ENCODE measurements at places on chromosomes 7 and 10. TPM values are rescaled to one million over a fixed set of nuclear protein-coding genes. Genes with fewer than 3 reads are reported as not detected.

- no peak for DNase-seq
Measured at GRCh38 chr10:57968328-57969016, 299.2 kb downstream of the IPMK start.

NEUROD6 gene
- polyA plus RNA-seq = not detected

TBXAS1 gene
- polyA plus RNA-seq = 30.7 TPM

GRCh38 chr10:7423521-7423920, 12.7 kb upstream of the SFMBT2 start:
- no peak for DNase-seq

DNA sequence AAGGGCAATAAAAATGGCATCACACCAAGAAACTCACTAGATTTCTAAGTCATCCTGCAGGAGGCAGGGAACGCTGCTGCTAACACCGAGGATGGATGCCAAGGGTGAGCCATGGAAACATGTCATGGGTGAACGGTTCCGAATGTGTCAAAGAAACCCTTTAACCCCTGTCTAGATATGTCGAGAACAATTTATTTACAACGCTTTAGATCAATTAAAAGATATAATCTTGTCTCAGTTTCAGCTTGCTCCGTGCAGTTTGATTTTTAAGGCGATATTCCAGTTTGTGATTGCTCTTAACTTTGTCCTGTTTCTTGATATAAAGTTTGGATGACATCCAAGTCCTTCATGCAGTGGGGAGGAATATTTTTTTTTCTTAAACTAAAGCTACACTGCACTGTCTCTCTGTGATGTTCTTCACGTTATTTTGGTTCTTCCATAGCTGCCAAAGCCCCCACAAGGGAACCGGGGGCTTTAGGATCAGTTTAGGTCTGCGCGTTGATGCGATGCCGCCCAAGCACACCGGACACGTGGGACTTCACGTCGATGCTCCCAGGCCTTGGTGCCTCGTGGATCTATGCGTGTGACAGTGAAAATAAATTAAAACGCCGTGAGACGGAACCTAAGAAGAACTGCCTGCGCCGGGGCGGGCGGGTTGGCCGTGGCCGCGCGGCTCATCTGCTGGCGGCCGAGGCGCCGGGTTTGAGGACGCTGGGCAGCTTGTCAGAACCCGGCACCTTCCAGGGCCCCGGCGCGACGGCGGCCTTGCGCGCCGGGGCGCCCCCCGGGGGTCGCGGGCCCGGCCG, 220.3 kb downstream of the PHTF2 start:
- peak; percentile 10 for DNase-seq

BRAT1 gene
- 36.2 TPM for polyA plus RNA-seq

FBH1 gene
- polyA plus RNA-seq = 72.2 TPM

DLX5 gene
- polyA plus RNA-seq = 0.36 TPM

DNA sequence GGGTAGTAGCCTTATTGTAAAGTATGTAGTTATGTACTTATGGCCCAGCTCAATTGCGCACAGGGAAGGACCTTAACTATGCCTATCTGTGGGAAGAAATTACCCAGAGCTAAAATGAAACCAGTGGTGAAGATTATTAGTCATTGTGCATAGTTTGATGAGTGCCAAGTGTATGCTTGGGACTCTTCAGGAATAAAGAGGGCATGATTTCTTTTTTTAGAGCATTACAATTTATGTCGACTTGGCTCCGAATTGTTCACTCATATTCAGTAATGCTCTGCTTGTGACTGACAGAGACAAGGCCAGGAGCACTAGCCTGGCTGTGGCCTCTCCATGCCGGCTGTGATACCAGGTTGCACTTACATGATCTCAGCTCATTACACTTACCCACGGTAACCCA, 269.5 kb downstream of the TRIL start:
- DNase-seq = no peak

DNA sequence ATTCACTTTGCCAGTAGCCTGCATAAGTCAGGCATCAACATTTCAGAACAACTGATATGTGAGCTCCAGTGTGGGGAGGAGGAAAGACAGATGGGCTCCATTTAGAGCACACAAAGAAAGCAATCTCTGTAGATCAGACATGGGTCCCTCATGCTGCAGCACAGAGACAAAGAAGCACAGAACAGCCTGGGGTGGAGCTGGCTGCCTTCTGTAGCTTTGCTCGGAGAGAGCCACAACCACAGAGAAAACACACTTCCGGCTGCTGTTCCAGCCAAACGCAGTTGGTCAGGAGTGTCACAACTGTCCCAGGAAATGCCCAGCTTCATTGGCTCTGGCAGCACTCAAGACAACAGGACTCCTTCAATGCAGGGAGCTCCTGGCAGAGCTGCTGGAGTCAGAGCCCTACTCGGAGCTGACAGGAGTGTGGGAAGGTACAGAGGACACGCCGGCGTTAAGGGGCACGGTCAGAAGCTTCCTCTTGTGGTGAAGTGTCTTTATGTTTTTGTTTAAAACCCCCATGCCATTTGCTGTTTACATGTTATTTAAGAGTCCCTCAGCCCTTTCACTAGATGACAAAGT, 494.4 kb downstream of the TCERG1L start:
- DNase-seq = no peak

DNA sequence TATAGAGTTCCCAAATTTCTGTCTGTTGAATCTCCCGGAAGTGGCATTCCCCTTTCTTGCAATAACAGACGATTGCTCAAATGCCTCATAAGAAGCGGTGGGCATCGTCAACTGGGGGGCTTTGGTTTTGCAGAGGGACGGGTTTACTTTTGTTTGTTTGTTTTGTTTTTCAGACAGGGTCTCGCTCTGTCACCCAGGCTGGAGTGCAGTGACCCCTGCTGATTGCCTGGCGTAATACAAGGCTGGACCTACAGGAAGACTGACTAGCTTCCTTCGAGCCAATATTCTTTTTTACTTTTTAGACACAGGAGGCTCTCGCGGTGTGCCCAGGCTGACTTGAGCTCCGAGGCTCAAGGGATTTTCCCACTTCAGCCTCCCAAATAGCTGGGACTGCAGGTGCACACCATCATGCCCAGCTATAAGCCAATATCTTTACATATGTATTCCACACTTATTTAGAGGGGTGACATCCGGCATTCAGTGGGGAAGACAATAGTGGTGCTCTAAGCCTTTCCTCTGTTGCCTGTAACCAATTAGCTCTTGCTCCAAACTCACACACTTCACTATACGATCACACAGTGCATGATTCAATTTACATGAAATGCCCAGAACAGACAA, 58.1 kb downstream of the FHIP2A start:
- DNase-seq = no peak

GPR141 gene
- polyA plus RNA-seq = 0.43 TPM

GRCh38 chr10:77164616-77165311, 472.8 kb downstream of the KCNMA1 start:
- no peak for DNase-seq

FRAT1 gene
- 3.4 TPM for polyA plus RNA-seq

- no peak for DNase-seq
Measured at GRCh38 chr7:158185653-158186052, 402.0 kb downstream of the PTPRN2 start.

- DNase-seq = no peak
Measured at GRCh38 chr10:117222552-117222951, 18.4 kb upstream of the SLC18A2 start.

DNA sequence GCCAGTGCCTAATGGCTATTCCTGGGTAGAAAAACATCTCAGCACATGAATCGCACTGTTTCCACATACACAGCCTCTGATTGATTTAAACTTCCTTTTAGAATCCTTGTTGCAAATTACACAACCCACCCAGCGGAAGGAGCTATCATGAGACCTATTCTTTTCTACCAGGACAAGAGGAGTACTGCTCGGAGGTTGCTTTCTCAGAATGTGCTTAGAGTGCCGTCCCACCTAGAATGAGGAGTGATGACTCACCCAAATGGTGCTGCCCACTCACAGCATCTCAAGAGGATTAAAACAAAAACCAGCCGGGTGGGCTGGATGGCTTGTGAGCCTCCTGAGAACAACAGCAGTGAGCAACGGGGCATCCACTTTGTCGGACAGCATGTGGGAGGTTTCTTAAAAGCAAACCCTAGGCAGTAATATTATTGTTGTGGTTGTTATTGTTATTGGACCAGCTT, 128.9 kb downstream of the DGKI start:
- no peak for DNase-seq

GRCh38 chr7:130273081-130273932, 6.6 kb downstream of the CPA2 start:
- DNase-seq = peak; percentile 92

GRCh38 chr7:158732494-158733219, 28.1 kb upstream of the NCAPG2 start:
- DNase-seq = no peak

CTNNA3 gene
- 2.1 TPM for polyA plus RNA-seq

OR2A7 gene
- 12.1 TPM for polyA plus RNA-seq

- no peak for DNase-seq
Measured at GRCh38 chr10:100817268-100817839, 72.0 kb downstream of the PAX2 start.

- no peak for DNase-seq
Measured at GRCh38 chr7:84013616-84014240, 180.9 kb downstream of the SEMA3A start.

DNA sequence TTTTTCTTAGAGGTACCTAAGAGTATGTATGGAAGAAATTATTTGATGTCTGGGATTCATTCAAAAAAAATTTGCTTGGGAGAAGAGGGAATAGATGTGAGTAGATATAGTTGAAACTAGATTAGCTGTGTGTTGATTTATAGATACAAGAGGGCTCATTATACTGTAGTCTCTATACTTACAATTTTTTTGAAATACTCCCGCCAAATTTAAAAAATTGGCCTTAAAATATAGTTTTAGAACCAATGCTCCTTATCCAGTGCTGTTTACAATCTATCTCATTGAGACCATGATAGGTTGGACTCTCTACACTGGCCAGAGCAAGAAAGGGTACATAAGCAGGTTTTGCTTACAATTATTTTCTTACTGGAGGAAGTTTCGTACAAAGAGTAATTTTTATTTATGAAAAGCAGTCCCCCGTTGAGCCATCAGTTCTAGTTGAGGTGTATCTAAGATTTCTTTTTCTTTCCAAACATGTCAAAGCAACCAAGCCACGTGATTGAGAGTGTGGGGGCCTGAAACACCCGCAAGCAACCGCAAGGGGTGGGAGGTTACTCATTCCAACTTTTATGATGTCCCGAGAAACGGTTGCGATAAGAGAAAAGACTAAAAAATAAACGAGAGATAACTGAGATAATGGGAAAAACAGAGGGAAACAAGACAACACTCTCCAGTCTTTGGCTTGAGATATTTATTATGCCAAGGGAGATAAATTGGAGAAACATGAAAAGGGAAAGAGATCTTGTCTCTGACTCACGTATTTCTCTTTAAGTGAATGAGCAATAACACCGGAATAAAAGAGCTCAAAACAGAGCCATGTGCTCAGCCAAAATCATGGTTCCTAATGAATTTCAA, 729.2 kb downstream of the LRMDA start:
- DNase-seq = no peak

GRCh38 chr7:116706668-116707126, 34.7 kb downstream of the MET start:
- DNase-seq = no peak

- no peak for DNase-seq
Measured at GRCh38 chr10:598415-599170, 90.9 kb downstream of the DIP2C start.

AZGP1 gene
- 61.6 TPM for polyA plus RNA-seq

VGF gene
- 0.08 TPM for polyA plus RNA-seq

DNA sequence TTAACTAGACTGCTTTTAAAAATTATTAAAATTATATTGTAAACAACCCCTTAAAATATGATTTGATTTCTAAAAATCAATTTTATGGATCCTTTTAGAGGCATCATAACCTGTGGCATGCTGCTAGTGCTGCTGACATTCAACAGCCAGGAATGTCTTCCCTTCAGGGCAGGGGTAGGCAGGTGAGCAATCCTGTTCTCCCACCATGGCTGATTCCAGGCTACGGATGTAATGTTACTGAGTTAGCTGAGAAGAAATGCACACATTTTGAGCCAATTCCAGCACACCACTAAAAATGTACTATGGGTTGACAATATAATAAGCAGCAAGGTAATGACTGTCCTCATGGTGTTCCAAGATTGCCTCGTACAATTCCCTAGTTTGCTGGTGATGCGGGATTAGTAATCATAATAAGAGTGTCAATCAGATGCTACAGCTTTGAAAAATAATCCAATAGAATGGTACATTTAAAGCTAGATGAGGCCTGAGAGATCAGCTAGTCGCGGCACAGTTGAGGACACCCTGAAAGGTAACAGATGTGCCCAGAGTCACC, 108.7 kb upstream of the PRR15 start:
- no peak for DNase-seq

GRCh38 chr7:116195451-116195850, 14.9 kb upstream of the TES start:
- no peak for DNase-seq

DNA sequence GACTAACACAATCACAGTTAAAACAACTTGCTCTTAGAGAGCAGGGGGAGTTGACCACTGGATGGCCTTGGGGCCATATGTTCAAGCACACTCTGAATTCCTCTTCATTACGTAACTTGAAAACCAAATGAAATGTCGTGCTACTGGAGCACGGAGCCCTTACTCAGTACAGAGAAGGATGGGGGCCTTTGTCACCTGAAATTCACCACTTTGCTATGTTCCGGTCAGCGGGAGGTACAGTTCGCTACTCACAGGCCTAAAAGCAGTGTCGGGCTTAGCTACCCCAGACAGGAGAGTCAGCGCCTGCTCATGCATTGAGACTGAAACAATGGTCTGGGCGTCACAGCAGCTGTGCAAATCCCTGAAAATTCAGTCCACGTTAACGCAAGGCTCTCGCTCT, 39.6 kb downstream of the GLI3 start:
- no peak for DNase-seq

- DNase-seq = no peak
Measured at GRCh38 chr10:16521311-16522016, at the start of gene C1QL3. TSS of gene C1QL3 (minus strand) at chr10:16521879. CDS start at chr10:16521065, 814 bp downstream.

GRCh38 chr7:30148951-30149459, 14.2 kb downstream of the MTURN start:
- no peak for DNase-seq

DNA sequence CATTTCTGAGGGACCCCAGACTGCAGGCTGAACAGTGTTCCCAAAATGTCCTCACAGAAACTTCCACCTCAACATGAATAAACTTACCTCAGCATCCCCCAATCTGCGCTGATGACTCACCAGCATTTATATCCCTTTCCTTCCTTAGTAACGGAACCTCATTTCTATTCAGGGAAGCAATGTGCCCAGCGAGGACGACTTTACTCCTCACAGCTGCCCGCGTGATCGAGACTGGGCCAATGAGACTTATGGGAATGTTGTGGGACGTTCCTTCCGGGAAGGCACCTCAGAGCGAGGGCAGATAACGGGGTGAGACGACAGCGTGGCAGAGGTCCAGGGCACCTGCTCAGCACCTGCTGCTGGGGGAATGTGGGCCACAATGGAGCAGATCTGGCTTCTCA, 73.1 kb upstream of the CAMK2B start:
- DNase-seq = no peak

GRCh38 chr7:100949227-100949932, at the start of gene MUC3A:
TSS of gene MUC3A (plus strand) at chr7:100949534. CDS start at chr7:100949625, 91 bp downstream.
- DNase-seq = no peak

- DNase-seq = no peak
Measured at GRCh38 chr10:5142199-5142598, 42.8 kb downstream of the AKR1C8 start.

- DNase-seq = no peak
Measured at GRCh38 chr7:57343901-57344622, 105.9 kb upstream of the ZNF716 start.

Measured in renal cortex interstitium (tissue), 15 donors.